ENCODE measurements at places on chromosomes 12 and 14. TPM values are rescaled to one million over a fixed set of nuclear protein-coding genes. Genes with fewer than 3 reads are reported as not detected.
A peak's percentile ranks its signal among the peaks of the same experiment; 100 is the strongest.

TAS2R13 gene
- not detected for total RNA-seq

DNA sequence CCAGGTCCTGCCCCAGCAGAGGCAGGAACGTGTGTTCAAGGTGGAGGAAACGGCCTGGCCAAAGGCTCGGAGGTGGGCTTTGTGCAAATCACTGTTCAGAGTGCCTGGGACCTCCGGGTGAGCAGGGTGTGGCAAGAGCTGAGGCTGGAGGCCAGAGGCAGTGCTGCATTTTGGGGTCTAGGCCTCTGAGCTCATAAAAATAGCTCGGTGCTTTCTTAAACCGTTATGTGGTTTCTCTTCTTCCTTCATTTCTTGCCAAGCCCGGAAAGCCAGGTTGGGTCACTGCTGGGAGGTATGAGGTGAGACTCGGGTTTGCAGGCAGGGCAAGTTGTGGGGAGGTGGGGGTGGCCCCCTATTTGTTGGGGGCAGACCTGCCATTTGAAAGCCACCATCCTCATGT lies 178.8 kb upstream of the MYL2 start:
- no peak for DNase-seq

GRCh38 chr12:54773593-54773992 lies 80.7 kb upstream of the MUCL1 start:
- no peak for DNase-seq

- no peak for DNase-seq
These were observed 86.0 kb downstream of the AACS start for GRCh38 chr12:125151284-125151683.

- peak; percentile 51 for DNase-seq
These were observed 720.9 kb upstream of the TBX3 start for GRCh38 chr12:115404761-115405470.

GRCh38 chr12:46453428-46453827 lies 80.9 kb upstream of the SLC38A2 start:
- DNase-seq: no peak

DNA sequence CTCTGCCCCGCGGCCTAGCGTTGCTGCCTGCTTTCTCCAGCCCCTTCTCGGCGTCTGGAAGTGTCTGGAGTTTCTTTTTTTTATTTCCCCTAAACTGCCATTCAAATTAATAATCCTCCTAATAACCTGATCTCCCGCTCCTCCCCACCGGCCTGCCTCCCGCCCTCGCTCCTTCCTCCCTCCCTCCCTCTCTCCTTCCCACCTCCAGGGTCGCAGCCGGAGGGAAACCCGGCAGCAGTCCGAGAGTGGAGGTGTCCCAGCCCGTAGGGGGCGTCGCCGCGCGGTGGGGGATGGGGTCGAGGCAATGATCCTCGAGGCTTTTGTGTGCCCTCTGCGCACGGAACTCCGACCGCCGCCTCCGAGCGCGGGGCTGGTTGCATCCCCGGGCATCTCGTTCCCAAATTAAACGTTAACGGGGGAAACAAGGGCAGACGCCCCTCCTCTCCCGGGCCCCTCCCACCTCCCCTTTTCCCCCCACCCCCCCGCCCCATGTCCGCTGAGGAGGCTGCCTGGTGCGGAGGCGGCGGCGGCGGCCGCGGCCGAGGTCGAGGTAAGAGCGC lies 1.0 kb upstream of the SOCS2 start:
- DNase-seq: no peak

SERPINA9 gene
- not detected for total RNA-seq

TAS2R19 gene
- 6.9 TPM for total RNA-seq

DNA sequence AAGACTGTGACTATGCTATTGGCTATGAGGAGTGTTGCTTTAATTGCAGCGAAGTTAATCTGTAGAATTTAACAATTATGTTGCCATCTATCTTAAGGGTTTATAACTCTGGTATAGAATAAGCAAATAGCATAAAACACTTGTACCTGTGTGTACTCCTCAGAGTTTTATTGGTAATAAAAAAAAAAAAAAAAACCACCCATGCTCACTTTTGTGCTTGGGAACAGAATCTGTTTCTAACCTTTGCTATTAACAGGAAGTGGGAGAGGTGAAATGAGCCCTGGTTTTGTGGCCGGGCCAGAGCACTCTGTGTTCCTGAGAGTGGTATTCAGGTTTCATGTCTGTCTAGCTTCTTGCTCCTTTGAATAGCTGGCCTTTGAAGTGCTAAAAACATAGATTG lies 53.1 kb downstream of the PDE3A start:
- DNase-seq: no peak

AMDHD1 gene
- total RNA-seq: not detected

- DNase-seq: no peak
These were observed 460.3 kb upstream of the LRFN5 start for GRCh38 chr14:41146391-41146790.

- no peak for DNase-seq
These were observed 50.3 kb downstream of the MAP1LC3B2 start for GRCh38 chr12:116609319-116610114.

DNA sequence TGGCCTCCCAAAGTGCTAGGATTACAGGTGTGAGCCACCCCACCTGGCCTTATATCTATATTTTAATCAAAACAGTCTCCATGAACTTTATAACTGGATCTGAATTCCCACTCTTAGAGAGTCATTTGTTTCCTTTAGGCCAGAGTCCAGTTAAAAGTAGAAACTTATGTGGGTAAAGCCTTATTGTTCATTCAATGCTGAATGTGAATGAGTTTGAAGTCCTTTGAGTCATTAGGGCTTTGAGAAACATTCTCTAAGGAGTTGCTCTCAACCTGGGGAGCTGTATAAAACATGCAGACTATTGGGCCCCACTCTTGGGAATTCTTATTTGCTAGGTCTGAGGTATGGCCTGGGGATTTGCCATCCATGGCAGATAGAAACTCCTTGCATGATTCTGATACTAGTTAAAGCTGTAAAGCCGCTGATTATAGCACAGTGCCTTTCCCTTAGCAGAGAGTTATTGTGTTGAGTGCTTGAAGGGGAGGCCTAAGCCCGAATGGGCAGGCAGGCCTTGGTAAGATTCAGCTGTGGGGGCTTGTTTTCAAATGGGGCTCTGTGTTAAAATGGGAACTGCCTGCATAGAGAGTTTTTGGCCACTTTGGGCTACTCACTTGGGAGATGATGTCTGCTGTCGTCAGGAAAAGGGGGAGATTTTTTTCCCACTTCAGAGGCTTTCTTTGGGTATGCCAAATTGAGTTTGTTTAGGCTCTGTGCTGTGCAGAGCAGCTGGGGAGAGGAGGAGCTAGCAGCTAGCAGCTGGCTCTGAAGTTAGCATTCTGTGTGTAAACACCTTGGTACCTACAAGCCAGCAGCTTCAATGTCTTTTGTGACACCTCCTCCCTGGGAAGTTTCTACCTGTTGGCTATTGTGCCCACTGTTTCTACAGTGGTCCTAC lies 117.5 kb downstream of the DACT1 start:
- DNase-seq: no peak

PLEKHH1 gene
- 1.8 TPM for total RNA-seq

FAIM2 gene
- total RNA-seq: not detected

DNA sequence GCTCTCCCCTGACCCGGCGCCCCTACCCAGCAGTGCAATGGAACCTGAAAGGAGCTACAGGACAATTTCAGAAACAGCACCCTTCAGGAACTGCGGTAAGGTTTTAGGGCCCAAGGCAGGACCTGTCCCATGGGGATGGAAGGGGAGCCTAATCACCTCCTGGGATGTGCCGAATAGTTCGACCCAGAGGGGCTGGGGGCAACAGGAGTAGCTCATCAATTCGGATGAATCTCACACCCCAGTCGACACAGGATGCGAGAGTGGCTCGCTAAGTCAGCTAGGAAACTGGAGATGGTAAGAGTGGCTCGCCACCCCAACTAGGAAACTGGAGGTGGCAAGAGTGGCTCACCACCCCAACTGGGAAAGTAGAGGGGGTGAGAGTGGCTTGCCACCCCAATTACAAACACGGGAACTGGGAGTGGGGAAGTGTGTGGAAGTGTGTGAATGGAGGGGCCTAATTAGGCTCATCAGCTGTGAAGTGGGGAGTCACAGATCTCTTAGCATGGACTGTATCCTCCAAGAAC lies 57.1 kb downstream of the DHRS2 start:
- no peak for DNase-seq

DNA sequence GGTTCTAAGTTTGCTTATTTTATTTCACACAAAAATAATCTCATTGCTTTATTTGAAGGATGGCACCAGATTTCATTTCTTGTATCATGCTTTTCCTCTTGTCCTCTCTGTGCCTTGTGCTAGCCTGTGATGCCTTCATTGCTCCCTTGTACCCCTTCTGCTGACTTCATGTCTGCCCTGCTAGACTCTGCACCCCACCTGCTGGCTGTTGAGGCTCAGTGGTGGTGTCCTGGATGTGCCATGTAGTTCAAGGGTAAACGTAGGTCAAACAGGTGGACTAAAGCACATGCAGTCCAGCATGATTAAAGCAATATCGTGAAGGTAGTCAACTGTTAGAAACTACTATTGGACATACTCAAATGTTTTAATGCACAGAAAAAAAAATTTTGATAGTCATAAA lies 21.6 kb downstream of the MRPS35 start:
- no peak for DNase-seq

ARHGAP9 gene
- total RNA-seq: 0.24 TPM

GRCh38 chr12:83904175-83904574 lies 1008.4 kb downstream of the SLC6A15 start:
- no peak for DNase-seq

- DNase-seq: no peak
These were observed 79.7 kb downstream of the EML1 start for GRCh38 chr14:99872786-99873440.

FOXG1 gene
- total RNA-seq: not detected

LRFN5 gene
- total RNA-seq: 1.4 TPM

DNA sequence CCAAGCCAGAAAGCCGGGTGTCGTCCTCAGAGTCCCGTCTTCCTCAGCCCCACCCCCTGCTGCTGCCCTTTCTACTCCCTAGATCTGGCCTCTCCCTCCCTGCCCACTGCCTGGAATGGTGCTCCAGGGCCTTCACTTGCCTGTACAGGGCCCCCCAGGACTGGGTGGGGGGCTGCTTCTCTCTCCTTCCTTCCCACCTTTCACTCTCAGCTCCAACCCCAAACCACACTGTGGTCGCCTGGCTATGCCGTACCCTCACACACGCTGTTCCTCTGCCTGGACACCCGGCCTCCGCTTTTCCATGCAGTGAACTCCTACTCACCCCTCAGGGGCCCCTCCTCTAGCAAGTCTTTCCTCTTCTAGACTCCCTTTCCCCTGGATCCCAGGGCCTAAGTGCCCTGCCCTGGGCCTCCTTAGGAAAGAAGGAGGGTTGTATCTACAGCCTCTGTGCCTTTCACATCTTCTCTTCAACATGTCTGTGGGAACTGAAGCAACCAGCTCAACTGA lies 25.5 kb upstream of the DIO3 start:
- DNase-seq: no peak

FGD6 gene
- total RNA-seq: 14.1 TPM

ANO6 gene
- total RNA-seq: 96.6 TPM

IFNG-AS1 gene
- total RNA-seq: not detected

DNA sequence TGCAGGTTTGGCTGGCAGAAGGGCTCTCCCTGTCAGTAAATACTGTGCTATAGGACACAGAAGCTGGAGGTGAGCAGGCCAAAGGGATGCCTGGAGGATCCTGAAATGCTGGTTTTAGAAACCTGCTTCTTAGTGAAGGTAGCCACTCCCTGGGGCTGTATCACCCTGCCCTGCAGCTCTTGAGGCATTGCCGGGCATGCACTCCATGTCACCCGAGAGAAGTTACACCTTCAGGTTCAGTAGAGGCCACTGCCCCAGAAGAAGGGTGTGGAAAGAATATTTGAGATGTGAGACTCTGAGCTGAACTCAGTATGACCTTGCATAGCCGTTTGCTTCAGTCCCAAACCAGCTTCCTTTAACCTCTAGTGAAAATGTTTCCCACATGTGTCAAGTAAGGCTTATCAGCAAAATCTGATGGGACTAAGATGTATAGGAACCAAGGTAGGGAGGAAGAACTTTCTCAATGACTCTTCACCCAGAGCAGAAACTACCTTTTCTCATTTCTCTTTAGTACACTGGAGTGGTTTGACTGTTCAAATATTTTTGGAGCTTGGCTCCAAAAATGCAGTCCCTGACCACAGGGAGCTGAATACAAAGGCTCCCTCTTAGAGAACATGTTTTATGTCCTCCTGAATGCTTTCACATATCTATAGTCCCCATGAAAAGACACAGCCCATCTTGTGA lies 164.5 kb upstream of the DYRK2 start:
- no peak for DNase-seq

DNA sequence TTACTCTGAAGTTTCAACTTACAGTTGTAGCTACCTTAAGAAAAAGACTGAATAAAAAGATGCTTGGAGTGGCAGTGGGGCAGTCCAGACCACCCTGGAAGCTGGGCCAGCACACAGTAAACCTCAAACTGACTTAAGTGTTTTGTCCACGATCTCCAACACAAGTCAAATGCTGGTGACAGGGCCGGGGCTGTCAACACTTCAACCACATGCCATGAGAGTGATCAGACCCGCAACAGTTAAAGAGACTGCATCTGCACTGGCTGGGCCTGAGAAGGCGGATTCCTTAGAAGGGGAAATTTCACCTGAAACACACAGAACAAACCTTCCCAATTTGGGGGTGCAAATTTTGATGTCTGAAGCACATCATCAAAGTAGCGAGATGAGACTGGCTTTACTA lies 223.5 kb upstream of the CAND1 start:
- no peak for DNase-seq

GRCh38 chr12:57389033-57389432 lies 41.8 kb downstream of the R3HDM2 start:
- no peak for DNase-seq

GALNT9 gene
- total RNA-seq: not detected

- DNase-seq: no peak
These were observed 2.4 kb downstream of the ANKRD13A start for GRCh38 chr12:110001596-110001995.

BDKRB2 gene
- total RNA-seq: 4.1 TPM

DNA sequence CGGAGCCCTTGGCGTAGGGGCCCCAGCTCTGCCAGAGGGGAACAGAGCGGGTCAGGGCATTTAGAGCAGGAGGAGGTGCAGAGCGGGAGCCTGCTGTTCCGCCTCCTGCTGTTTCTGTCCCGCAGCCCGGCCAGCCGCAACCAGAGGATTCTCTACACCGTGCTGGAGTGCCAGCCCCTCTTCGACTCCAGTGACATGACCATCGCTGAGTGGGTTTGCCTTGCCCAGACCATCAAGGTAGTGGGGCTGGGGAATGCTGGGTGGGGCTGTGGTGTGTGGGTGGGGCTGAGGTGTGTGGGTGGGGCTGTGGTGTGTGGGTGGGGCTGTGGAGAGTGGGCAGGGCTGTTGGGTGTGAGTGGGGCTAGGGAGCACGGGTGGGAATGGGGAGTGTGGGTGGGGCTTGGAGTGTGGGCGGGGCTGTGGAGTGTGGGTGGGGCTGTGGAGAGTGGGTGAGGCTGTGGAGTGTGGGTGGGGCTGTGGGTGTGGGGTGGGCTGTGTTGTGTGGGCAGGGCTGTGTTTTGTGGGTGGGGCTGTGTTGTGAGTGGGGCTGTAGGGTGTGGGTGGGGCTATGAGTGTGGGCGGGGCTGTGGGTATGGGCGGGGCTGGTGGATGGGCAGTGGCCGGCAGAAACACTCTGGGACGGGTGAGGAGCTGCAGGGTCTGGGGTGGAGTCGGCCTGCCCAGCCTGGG lies 8.0 kb downstream of the ASPG start:
- DNase-seq: no peak

- DNase-seq: no peak
These were observed 4.2 kb upstream of the TRHDE start for GRCh38 chr12:72267974-72268373.

GRCh38 chr12:74337951-74338350 lies 199.7 kb upstream of the ATXN7L3B start:
- DNase-seq: peak; percentile 48

DDIT3 gene
- 14.0 TPM for total RNA-seq

Data from glomerular endothelial cell (primary cell).